Effector CD8-positive, alpha-beta T cell (primary cell): ENCODE measurements at places on chromosomes 5 and 9.

DNA sequence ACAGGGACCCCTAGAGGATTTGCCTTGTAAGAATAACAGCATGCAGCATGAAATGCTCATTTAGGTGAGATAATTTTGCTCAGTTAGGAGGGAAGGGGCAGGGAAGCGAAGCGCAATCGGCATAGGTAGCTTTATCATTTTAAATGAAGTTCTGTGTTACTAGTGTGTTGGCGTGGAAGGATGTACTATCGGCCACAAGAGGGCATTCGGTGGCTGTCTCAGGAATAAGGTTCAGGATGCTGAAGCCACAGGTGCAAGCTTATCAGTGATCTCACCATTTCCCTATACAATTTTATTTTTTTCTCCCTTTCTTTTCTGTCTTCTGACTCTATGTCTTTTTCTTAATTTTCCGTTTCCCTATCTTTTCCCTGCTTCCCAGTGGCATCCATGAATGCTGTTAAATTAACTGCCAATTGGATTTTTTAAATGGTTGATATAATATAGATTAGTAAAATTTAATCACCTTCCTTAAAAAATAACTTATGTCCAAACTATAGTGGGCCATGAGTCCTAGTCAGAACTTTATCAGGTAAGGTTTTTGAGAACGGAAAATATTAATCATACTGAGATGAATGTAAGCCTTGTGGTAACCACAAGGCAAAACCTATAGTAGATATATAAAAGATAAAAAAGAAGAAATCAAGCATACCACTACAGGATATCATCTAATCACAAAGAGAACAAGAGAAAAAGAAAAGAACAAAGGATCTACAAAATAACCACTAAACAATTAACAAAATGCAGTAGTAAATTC, 1.2 kb upstream of the INSL6 start:
- peak; percentile 30 for DNase-seq

GRCh38 chr5:59783264-59783663, 110.3 kb downstream of the PDE4D start:
- DNase-seq: no peak

- DNase-seq: no peak
Measured at GRCh38 chr5:128263357-128263756, 179.8 kb downstream of the SLC12A2 start.

GRCh38 chr9:76618762-76619161, 145.5 kb upstream of the PCA3 start:
- no peak for DNase-seq

GRCh38 chr5:65126542-65127069, 355.1 kb downstream of the ADAMTS6 start:
- no peak for DNase-seq

DNA sequence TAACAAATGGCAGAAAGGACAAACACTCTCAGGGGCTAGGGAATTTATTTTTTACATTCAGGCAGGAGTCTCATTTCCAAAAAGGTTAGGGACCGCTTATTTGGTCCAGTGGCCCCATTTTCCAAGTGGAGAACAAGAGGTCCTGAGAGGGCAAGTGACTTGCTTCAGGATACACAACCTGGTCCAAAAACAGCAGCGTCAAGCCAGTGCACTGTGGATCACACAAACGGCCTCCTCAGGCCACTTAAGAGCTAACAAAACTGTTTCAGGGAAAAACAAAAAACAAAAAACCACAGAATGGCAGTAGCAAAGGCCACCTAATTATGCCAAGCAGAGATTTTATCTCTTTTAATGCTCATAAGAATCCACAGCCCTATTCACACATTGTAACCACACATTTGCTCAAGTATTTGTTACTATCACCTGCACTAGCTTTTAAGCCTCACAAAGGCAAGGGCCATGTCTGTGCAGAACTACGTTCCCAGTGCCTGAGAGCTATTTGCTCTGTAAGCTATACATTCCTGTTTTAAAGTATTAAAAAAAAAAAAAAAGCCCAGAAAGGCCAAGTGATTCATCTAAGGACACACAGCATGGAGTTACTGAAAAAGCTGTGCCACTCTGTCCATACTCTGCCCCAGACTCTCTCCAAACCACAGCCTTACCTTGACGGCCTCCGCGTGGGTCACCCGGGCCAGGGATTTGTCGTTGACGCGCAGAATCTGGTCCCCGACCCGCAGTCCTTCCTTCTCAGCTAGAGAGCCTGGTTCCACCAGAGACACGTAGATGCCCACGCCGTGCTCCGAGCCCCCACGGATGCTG, 1.5 kb downstream of the WHRN start:
- DNase-seq: no peak

DNA sequence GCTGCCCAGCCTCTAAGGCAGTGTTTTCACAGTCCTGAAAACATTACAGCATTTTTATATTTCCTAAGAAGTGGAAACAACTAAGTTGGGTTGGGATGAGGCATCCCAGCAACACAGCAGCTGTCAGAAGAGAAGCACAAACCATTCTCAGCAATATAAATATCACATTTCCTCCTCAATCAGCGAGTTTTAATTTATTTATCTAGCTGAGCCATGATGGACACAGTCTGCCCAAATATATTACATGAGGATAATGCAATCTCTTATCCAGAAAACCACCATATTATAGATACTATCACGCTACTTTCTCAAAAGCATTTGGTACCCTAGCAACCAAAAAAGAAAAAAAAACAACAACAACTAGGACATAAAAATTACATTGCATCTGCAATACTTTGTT, 158.5 kb downstream of the FSTL4 start:
- no peak for DNase-seq

- no peak for DNase-seq
Measured at GRCh38 chr5:14236757-14237156, 93.6 kb downstream of the TRIO start.

- DNase-seq: no peak
Measured at GRCh38 chr5:124283031-124283430, 463.4 kb downstream of the ZNF608 start.

DNA sequence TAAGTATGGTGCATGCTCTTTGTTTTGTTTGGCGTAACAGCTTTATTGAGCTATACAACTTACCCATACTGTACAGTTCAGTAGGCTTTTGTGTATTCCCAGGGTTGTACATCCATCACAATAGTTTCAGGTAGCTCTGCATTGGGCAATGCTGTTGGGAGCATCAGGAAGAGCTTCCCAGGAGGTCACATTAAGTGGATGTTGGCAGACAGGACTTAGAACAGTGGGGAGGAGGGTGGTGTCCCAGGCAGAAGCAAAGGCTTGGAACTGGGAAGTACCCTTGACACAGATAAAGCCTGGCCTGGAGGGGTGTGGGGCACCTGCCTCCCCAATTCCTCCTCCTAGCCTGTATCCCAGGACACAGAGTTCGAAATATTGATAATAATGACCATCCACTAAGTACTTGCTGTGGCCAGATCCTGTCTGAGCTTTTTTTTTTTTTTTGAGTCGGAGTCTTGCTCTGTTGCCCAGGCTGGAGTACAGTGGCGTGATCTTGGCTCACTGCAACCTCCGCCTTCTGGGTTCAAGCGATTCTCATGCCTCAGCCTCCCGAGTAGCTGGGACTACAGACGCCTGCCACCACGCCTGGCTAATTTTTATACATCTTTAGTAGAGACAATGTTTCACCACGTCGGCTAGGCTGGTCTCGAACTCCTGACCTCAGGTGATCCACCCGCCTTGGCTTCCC, 1.3 kb downstream of the BBLN start:
- no peak for DNase-seq

GRCh38 chr9:89177944-89178829, at the start of gene SHC3:
TSS of gene SHC3 (minus strand) at chr9:89178818. CDS start at chr9:89178460, 358 bp downstream.
- no peak for DNase-seq

GRCh38 chr5:38846379-38847011, 683 bp downstream of the OSMR start:
- DNase-seq: no peak

DNA sequence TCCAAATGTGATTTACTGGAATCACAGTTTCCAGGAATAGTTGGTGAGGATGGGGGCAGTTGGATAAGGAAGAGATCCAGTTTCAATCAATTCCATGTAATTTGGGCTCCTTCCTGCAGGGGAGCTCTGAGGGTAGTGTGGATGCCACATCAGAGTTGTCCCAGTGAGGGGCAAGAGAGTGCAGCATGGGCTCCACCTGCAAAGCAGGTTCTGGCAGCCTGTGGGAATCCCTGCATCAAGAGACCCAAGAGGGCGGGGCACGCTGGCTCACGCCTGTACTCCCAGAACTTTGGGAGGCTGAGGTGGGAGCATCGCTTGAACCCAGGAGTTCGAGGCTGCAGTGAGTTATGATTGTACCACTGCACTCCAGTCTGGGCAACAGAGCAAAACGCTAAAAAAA, 188.5 kb downstream of the CACNA1B start:
- no peak for DNase-seq

GRCh38 chr5:123147741-123148140, 58.7 kb downstream of the PRDM6 start:
- no peak for DNase-seq

- peak; percentile 61 for DNase-seq
Measured at GRCh38 chr9:34500623-34501267, 22.0 kb downstream of the ENHO start.

DNA sequence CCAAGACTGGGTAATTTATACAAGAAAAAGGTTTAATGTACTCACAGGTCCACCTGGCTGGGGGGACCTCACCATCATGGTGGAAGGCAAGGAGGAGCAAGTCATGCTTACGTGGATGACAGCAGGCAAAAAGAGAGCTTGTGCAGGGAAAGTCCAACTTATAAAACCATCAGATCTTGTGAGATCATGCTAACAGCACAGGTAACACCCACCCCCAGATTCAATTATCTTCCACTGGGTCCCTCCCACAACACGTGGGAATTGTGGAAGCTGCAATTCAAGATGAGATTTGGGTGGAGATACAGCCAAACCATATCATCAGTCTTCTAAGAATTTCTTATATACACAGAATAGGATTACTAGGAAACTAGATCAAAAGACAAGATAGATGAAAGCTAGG, 555.6 kb downstream of the PRR16 start:
- DNase-seq: no peak

DNA sequence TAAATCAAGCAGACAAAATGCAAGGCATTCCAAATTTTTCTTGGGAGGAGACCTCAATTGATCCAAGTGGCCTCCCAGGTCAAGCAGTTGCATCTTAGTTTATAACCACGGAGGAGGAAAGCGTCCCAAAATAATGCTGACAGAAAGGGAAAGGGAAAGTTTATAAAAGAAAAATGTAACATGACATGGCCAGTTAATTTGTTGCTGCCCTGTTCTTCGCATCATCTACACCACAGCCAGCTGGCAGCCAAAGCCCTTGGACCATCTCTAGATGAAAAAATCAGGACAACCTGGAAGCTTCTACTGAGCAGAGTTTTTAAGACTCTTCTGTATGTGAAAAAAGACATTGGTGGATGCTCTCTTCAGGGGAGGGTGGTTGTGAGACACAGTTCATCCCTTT, 128.8 kb upstream of the FBXL7 start:
- DNase-seq: no peak

GRCh38 chr9:92507496-92507895, 25.2 kb upstream of the ASPN start:
- no peak for DNase-seq

- no peak for DNase-seq
Measured at GRCh38 chr5:68290260-68290674, 74.7 kb downstream of the PIK3R1 start.

GRCh38 chr9:127122176-127123063, at the start of gene ANGPTL2:
TSS of gene ANGPTL2 (minus strand) at chr9:127122635. CDS start at chr9:127108731, 13,904 bp downstream.
- no peak for DNase-seq

GRCh38 chr9:16532681-16533450, 337.6 kb downstream of the BNC2 start:
- DNase-seq: no peak

DNA sequence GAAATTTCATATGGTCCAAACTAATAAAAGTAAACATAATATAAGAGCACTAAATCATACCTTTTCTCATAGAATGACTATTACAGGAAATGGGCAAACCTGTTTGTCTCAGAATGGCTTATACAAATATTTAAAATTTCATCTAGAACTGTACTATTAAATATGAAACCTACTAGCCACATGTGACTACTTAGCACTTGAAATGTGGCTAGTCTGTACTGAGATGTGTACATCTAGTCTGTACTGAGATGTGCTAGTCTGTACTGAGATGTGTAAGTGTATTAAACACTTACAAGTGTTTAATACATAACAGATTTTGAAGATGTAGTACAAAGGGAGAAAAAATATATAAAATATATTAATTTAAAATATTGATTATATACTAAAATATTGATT, 22.4 kb downstream of the ABITRAM start:
- no peak for DNase-seq

DNA sequence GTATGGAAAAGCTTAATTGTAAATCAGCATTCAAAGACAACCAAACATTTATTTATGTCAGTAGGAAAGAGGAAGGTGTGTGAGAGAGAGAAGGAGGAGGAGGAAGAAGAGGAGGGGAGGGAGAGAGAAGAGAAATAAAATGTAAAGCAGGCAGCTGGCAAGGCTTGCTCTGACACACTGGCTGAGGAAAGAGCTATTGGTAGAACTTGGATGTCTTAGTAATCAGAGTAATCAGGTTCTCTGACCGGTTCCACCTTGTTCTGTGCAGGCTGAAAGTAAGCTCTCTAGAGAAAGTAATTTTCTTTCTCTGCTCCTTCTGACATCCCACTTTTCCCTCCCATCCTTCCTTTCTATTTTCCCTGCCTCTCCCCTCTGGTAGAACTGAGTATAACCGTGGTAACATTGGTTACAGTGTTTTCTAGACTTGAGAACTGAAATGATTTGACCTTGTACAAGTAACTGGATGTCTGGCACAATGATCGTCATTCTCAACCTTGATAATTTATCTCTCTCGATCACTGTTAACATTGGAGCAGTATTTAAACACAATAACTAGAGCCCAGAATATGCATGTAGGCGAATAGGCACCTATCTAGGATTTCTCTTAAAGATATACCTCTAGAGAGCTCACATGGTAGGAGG, 33.3 kb downstream of the TLE4 start:
- no peak for DNase-seq
